ENCODE measurements at places on chromosomes 1 and 21.

- no peaks in the 10 kb centered on the region for H3K36me3 ChIP-seq
- DNase-seq: peak; percentile 51
- peak within 1 kb of the TSS; percentile 97 for H3K27ac ChIP-seq
- H3K4me1 ChIP-seq: peaks cover 36% of the 10 kb centered on the region
- peaks cover 3% of the 10 kb centered on the region for H3K27me3 ChIP-seq
These were observed at the start of gene PLPP3 for GRCh38 chr1:56578963-56579875. Gene PLPP3, minus strand, starts transcription at chr1:56579563. Its CDS starts 547 bp downstream, at chr1:56579016.

GRCh38 chr1:165747632-165748447 is 20.8 kb downstream of the TMCO1 start:
- H3K27ac ChIP-seq: peak overlapping the region; percentile 43
- no peaks in the 10 kb centered on the region for H3K27me3 ChIP-seq
- no peak for DNase-seq
- H3K36me3 ChIP-seq: peaks cover 9% of the 10 kb centered on the region
- peaks cover 15% of the 10 kb centered on the region for H3K4me1 ChIP-seq

- no peaks in the 10 kb centered on the region for H3K27me3 ChIP-seq
- no peak overlapping the region for H3K27ac ChIP-seq
- no peak overlapping the region for H3K4me3 ChIP-seq
- no peak for DNase-seq
- H3K36me3 ChIP-seq: peaks cover 12% of the 10 kb centered on the region
- no peaks in the 10 kb centered on the region for H3K4me1 ChIP-seq
These were observed 61.6 kb downstream of the S100B start for GRCh38 chr21:46543306-46543705.

- DNase-seq: no peak
- H3K27me3 ChIP-seq: peaks cover 15% of the 10 kb centered on the region
- H3K27ac ChIP-seq: no peak overlapping the region
- H3K4me3 ChIP-seq: no peak overlapping the region
- H3K4me1 ChIP-seq: peaks cover 2% of the 10 kb centered on the region
These were observed 100.6 kb downstream of the CRYAA start for GRCh38 chr21:43269440-43269839.

- H3K36me3 ChIP-seq: no peaks in the 10 kb centered on the region
- H3K27ac ChIP-seq: no peak overlapping the region
- DNase-seq: peak; percentile 24
- H3K4me1 ChIP-seq: no peaks in the 10 kb centered on the region
These were observed 15.1 kb upstream of the KLF17 start for GRCh38 chr1:44103270-44104131.

Measured in progenitor cell of endocrine pancreas (in vitro differentiated cells).